Stimulated activated CD8-positive, alpha-beta memory T cell treated with anti-CD3 and anti-CD28 coated beads, Interleukin-4, amount 100 ng/mL, for 48 hours (primary cell): ENCODE measurements at places on chromosomes 11 and 22.

GRCh38 chr11:71294846-71295600 is 42.6 kb upstream of the SHANK2 start:
- no peak for DNase-seq

DNA sequence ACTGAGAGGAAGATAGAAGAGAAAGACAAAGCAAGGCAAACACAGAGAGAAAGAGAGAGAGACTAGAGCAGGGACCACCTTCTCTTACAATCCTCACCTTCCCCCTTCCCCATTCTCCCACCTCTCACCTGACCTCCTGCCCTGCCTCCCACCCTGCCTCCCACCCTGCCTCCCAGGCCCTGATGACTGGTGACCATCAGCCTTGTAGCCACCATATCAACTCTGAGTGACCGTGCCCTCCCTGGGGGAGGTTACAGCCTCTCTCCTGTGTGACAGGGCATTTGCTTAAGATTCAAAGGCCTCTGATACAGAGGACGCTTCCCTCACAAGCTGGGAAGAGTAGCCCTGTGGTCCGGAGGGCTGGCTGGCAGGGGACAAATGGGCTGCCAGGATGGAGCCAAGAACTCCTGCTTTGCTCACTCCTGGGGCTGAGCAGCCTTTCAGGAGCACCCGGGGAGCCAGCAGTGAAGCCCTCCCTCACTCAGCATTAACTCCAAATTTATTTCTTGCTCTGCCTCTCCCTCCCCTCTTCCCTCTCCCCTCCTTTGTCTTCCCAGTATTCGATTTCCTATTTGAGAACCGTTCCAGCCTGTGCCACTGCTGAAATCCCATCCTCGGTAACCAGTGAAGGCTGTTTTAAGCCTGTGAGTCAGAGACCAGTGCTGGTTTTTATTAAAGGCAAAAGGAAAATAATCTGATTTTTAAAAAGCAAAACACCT is 125.2 kb upstream of the SYT13 start:
- DNase-seq, result no peak

GRCh38 chr22:45772743-45773142 is 101.1 kb downstream of the ATXN10 start:
- DNase-seq, result no peak

GRCh38 chr22:30290342-30291057 is 1.2 kb upstream of the CASTOR1 start:
- no peak for DNase-seq

DNA sequence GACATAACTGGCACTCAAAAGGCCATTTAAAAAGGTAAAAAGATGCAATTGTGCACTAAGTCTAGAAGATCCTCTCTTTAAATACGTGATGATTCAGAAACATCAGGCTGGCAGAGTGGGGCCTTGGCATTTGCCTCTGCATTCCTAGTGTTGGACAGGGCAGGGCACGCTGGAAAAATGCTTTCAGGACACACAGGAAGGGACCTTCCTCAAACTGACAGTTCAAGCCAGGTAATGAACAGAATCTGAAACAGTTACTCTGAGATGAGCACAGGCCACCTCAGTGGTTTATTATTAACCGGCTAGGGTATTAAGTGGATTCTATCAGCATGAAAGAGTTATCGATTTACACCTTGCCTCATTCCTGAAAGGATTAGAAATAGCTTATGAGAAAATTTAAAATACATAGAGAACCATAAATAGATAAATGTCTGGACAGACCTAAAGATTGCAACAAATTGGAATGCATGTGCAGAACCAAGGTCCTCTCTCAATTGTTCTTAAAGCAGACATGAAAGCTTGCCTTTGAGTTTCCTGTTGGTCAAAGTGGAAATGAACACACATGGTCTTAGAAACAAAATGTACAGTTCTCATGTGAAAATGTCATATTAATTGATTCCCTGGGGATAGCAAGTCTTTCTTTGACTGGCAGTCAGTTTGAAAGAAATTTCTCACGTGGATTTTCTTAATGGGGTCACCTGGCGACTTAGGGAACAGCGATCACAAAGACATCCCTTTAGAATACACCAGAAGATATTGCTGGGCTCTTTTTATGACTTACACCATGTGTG is 21.5 kb upstream of the CSNK2A3 start:
- no peak for DNase-seq

GRCh38 chr11:61549662-61550568 is 31.0 kb downstream of the SYT7 start:
- no peak for DNase-seq

GRCh38 chr22:48309115-48309705 is 1518.5 kb downstream of the BRD1 start:
- DNase-seq, result no peak

GRCh38 chr22:49936018-49936972 is 17.9 kb downstream of the CRELD2 start:
- peak; percentile 98 for DNase-seq

DNA sequence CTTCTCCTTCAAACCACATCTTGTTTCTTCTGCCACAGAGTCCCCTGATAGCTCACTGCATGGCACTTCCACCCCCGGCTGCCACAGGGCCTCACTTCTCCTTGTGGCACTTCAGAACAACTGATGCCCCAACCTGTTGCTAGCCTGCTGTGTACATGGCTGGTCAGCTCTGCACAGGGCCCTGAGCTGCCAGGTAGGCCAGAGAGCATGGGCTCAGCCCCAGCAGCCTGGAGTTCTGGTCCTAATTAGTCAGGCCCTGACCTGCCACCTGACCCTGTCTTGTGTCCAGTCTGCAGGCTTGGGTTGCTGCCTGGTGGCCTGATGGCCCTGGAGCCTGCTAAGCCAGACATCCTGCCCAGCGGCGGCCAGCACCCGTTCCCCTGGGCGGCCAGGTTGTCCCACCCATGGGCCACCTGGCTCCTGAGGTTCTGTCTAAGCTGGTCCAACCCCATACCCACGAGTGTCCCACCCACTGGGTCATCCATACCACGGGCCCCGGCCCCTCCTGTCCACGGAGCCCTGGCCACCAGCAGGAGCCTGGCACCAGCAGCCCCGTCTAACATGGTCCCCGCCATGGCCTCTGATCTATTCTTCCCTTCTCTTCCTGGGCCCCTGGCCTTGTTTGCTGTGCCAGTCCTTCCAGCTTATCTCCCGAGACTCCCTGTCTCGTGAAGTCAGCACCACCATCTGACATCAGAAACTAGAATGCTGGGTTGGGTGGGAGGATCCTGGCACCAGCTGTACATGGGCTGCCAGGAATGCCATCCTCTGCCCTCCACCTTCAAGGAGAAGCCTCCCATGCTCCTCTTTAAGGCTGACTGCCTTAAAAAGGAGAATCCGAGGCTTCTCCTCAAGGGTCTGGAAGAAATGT is 3.1 kb upstream of the CERK start:
- no peak for DNase-seq

DNA sequence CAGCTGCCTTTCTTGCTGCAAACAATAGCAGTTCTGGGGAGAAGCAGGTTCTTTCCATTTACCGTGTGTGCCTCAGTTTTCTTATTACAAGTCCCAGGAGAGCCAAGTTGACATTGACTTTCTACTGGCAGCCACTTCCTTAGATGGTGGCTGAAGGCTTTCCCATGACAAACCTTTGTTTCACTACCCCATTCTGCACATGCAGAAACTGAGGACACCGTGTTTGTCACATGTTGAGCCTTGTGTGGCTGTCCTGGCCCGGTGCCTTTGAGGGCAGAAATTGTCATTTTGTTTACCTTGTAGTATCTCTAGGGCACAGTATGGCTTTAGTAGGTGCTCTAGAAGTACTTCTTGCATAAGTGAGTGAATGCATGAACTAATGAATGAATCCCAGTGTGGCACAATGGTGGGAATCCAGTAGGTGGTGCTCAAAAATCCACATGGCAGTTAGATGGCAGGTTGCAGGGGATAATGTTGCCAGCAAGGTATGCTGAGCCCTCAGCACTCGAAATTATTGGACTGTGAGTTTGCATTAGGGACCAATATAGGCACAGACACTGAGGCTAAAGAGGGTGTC is 101.6 kb downstream of the CSNK2A3 start:
- DNase-seq, result no peak

GRCh38 chr11:9639099-9639498 is 24.8 kb upstream of the SWAP70 start:
- DNase-seq, result no peak

DNA sequence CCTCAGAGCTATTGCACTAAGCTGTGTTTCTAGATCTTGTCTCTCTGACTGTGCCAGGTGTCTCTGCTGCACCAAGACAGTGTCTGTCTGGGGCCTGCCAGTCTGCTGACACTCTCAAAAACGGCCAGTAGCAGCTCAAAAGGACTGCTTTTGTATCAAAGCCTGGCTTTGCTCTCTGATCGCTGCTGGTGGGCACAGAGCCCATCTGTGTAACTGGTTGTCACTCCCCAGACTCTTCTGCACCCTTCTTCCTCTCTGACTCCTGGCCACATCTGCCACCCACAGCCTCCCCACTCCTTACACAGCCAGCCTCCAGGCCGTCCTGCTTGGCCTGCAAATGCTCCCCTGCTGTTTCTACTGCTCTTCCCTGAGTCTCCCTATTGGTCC is 26.5 kb downstream of the MED15 start:
- no peak for DNase-seq

DNA sequence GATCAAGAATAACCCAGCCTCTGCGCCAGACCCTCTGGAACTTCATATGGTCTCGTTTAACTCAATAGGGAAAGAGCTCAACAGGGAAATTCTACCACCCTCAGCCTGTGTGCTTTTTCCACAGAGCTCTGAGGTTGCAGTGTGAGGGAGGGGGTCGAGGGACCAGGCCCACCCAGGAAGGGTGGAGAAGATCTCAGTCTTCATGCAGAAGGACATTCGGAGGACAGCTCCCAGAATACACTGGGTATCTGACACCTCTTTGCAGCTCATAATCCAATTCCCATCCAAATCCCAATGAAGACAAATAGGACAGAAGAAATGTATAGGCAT is 56.6 kb downstream of the ST14 start:
- DNase-seq, result no peak

- no peak for DNase-seq
Measured at GRCh38 chr22:44686873-44687600, 15.0 kb upstream of the PRR5 start.

DNA sequence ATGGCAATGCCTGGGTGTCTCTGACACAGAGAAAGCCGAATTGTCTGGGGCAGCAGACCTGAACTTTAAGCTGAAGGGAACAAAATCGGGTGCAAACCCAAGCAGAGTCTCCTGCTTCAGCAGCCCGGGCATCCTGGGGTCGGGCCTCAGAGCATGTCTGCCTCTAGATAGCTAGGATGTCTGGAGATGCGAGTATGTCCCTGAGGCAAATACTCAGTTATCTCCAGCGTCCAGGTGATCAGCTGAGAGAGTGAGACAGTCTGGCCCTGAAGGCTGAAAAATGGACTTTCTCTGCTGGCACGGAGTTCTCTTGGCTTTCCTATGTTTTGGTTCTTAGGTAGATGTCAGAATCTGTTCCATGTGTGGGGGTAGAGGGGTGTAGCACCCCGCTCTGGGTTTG is 3.3 kb downstream of the ADAMTS8 start:
- DNase-seq, result no peak

- DNase-seq, result peak; percentile 86
Measured at GRCh38 chr11:77187776-77188632, 60.0 kb downstream of the MYO7A start.

DNA sequence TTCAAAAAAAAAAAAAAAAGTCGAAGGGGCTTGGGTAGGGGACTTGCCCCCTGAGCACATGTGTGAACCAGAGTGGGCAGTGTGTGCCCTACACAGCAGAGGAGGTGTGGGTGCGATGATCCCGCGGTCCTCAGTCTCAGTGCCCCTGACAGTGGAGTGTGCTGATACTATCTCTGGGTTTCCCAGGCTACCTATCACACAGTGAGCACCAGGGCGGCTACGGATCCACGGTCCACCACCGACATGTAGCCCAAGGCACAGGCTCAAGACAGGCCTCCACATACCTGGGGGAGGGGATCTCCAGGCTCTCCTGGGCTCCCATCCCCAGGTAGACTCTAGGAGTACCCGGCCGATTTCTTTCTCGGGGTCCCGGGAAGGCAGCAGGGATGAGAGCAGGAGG is 9.1 kb downstream of the B3GAT1 start:
- DNase-seq, result no peak

DNA sequence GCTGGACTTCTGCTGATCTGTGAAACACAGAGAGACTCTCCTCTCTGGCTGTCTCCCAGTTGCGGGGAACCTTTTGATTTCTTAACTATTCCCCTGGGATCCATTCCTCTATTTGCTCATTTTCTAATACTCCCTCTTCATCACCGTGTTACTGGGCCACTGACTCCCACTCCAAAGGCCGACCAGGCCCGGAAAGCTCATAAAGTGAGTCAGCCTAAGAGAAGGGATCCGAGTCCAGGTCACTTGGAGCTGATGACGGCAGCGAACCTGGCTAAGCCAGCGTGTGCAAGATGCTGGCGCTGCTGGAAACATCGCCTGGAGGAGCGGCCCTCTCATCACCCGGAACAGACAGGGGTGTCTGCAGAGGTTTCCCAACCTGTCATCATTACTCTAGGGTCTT is 112.8 kb downstream of the FBXO7 start:
- no peak for DNase-seq

GRCh38 chr22:41280065-41280464 is 5.9 kb downstream of the RANGAP1 start:
- no peak for DNase-seq

DNA sequence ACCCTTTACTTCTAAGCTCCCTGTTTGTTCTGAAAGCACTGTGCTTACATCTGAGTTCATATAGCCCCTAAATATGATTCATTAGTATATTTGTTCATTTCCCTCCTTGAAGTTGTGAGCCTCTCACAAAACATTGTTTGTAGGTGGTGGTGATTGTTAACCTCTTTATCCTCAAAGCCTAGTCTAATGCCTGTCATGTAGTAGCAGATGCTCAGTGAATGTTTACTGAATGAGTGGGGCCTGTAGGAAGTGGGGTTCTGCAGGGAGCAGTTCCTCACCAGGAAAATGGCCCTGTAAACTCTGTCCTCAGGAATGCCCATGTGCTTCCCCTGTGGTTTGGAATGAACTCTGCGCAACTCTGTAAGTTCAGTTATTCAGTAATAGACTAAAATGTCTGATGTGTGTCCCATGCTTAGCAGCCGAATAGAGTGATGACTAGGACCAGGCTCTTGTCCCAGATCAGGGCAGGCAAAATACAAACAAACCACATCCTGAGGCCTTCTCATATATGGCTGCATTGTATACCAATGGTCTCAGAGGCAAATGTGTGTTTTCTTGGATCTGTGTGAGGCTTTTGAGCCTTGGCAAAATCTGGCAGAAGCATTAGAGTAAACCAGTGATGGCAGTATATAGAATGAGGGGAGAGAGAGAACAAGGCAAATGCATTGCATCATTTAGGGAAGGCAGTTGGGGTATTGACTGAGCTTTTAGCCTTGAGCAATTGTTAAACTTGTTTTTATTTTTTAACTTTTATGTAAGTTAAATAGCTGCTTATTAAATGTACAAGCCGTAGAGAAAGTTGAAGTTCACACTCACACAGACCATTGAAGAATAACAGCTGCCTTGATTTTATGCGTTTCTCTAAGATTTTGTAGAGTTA is 91.4 kb upstream of the BIRC3 start:
- no peak for DNase-seq

- DNase-seq, result peak; percentile 75
Measured at GRCh38 chr11:88174709-88175568, at the start of gene RAB38. Gene RAB38, minus strand, starts transcription at chr11:88175443. Its CDS starts 59 bp downstream, at chr11:88175384.

DNA sequence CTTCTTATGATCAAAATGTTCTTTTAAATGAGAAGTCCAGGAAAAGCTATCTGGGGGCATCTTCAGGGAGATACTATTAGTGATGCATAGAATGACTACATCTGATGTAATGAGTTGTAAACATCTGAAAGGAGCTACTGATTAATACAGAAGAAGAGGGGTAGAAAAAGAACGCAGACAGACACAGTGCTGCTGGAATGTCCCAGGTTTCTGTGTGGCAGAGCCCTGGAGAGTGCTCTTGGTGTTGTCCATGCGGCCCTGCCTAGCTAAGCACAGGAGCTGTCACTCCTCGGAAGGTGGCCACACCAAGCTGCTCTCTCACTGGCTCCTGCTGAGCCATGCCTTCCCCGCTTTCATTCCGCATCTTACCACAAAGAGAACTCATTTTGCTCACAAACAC is 768.8 kb downstream of the OPCML start:
- no peak for DNase-seq
